ENCODE measurements at places on chromosomes 11 and 22.

DNA sequence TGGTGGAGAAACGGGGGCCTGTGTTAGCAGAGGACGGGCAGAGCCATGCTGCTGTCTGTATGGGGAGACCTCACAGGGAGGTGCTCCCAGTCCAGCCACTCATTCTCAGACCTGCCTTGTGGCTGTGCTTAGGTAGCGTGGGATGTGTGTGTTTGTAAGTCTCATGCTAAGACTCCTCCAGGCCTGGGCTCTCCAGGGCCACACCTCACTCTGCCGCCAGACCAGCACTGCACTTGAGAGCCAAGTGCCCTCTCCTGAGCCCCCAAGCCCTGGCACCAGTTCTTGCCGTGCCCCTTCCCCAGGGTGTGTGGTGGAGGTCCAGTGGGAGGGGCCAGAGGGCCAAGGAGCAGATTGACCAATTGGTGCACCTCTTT, 108.8 kb downstream of the BCR start:
- no peak for DNase-seq

DNA sequence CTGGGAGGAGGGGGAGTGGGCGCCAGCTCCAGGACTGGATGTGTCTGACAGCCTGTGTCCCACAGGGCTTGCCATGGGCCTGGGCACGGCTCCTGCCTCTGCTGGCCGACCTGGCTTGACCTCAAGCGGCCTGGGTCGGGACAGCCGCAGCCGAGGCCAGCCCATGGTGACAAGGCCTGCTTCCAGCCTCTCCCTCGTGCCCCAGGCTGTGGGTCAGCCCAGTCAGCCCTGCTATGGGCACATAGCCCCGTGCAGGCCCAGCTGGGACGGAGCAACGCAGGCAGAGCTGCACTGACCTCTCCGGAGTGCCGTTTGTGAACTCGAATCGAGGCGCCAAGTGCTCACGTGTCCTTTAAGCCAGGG, 17.9 kb downstream of the OSBPL5 start:
- DNase-seq = peak; percentile 63

DNA sequence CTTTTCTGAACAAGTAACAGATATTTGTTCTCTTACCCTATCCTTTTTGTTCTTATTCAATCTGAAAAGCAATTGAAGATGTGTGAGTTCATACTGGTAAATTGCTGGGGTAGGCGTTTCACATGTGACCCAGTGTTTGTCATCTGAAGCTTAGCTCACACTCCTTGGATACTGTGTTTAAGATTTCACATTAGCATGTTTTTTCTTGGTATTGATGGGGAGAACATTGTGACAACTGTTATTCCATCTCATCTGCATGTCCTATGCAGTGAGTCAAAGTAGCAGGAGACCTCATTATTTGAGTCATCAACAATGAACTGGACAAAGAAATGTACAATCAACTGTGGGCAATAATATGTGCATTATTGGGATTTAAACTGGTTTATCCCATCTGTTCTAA, 691.6 kb upstream of the ANO5 start:
- DNase-seq = no peak

DNA sequence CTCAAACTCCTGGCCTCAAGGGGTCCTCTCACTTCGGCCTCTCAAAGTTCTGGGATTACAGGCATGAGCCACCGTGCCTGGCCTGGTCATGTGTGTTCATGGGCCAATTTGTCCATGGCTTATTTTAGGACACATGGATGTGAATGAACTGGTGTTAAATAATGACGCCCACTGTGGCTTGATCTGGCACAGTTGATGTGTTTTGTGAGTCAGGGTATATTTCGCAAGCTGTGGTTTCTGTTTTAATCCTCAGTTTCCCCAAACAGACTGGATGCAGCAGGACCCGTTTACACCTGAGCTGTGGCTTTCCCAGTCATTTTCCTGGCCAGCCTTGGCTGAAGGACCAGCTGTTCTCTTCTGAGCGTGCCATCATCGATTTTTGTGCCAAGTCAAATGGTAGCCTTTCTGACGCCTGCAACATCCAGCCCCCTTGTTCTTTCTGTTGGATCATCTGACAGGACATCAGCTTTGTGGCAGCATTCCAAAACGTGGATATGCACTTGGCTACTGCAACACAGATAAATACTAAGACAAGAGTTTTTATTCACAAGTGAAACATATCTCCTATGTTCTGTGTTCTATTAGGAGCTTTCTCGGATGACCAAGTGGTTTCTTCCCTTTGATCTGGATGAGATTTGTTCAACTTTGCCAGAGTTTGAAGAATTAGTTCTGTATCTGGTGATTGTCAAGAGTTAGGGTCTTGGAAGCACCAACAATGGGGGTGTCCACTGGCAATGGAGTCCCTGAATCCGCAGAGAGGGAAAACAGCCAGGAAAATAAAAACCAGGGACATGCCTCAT, 40.0 kb upstream of the SEPTIN5 start:
- no peak for DNase-seq

GRCh38 chr22:46433318-46433717, 97.8 kb downstream of the TRMU start:
- no peak for DNase-seq

- no peak for DNase-seq
These were observed 173.4 kb downstream of the MIAT start for GRCh38 chr22:26830837-26831236.

GRCh38 chr11:104705490-104706190, 192.6 kb downstream of the CASP12 start:
- DNase-seq = no peak

GRCh38 chr11:121538054-121538453, 85.3 kb upstream of the SORL1-AS1 start:
- no peak for DNase-seq

GRCh38 chr11:34243600-34244464, 114.0 kb downstream of the ABTB2 start:
- DNase-seq = peak; percentile 79

GRCh38 chr11:75380716-75381420, 18.4 kb upstream of the RPS3 start:
- no peak for DNase-seq

DNA sequence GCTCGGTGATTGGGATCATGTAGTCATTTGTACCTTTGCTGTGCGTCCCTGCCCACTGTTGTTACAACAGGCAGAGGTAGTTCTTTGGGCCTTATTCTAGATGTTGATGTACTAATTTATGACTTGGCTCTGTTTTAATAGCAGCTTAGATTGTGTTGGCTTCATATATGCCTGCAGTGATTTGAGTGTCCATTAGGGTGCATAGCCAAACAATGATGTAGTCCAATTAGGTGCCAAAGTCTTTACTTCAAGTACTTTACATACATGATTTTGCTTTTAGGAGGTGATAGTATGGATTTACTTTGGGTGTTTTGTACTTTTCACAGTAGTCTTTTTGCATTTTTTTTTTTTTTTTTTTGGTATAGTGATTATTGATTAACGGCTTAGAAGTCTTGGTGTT, 46.4 kb downstream of the PPP6R3 start:
- peak; percentile 18 for DNase-seq

- DNase-seq = no peak
These were observed 165.4 kb downstream of the FEZ1 start for GRCh38 chr11:125330462-125331325.

DNA sequence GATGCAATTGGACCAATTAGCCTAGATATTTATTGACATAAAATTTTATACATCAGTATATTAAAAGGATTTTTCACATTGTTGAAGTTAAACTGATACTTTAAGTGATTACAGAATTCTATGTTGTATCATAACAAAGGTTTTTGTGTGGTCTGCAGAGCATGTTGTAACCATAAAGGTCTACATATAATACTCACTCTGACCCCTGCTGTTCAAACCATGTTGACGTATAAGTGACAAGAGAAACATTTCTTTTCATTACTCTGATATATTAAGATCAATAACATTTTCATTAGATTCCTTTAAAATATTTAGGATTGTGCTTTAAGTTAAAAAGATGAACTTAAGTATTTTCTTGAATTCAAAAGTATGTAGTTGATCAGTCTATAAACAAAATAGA, 63.9 kb downstream of the GAS2 start:
- peak; percentile 7 for DNase-seq

- DNase-seq = no peak
These were observed 16.3 kb upstream of the SEC14L3 start for GRCh38 chr22:30488121-30488520.

- no peak for DNase-seq
These were observed 6.0 kb downstream of the CFL1 start for GRCh38 chr11:65851811-65852507.

GRCh38 chr22:50600538-50600937, at the start of gene MAPK8IP2:
MAPK8IP2 (plus strand) TSS chr22:50600793; CDS start chr22:50600819, 26 bp downstream.
- no peak for DNase-seq

DNA sequence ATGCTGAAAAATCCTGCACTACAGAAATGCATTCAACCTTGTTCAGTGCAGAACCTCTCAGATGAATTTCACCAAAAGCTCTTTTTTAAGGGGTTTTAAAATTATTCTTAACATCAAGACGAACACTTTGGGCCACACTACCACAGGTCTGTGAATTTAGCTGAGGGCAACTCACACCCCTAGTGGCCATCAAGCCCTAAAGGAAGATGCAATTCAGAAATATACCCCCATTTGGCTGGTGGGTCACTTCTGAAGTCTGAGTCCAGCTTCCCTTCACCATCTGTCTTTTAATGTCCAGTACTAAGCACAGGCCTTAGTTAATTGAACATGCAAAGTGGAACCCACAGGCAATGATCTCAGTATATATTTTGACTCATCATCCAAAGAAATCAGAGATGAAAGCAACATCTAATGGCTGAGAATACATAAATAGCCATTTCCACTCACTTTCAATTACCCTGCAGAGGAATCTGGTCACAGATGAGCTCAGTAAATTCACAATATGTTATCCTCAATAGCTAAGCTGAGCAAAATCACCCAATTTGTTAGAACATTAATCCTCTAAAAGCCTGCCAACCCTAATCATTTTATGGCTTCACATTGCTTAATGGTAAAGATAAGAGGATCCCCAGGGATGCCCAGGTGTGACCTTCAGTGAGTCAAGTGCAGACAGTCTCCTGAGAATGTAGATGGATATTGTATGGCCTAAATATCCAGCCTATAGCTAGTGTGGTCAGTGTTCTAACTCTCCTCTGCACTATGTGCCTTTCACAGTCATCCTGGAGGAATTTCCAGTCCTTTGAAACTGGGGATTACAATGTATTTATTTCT, 50.3 kb downstream of the FAM76B start:
- DNase-seq = no peak

DNA sequence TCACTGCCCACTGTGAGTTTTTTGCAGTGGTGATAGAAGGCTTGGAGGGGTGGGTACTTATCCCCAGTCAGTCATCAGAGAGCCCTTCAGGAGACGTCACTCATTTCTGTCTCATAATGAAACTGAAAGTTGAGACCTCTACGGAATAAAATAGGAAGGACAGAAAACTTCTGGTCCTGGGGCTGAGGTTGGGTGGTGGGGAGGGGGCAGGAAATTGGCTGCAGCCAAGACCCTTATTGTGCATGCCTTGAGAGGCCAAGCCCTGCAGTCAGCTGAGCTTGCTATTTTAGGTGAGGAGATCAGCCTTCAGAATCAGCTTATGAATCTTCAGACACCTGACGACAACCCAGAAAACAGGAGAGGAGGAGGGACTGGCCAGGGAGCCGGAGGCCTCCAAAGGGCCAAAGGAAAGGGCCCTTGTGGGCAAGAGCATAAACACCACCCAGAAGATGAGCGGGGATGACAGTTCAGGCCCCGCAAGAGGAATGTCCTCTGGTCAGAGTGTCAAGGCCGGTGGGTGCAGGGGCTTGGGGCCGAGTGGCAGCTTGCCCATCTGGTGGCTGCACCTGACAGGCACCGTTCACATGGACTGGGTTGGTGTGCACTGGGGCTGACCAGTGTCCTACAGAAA, 17.9 kb upstream of the ADA2 start:
- no peak for DNase-seq

DNA sequence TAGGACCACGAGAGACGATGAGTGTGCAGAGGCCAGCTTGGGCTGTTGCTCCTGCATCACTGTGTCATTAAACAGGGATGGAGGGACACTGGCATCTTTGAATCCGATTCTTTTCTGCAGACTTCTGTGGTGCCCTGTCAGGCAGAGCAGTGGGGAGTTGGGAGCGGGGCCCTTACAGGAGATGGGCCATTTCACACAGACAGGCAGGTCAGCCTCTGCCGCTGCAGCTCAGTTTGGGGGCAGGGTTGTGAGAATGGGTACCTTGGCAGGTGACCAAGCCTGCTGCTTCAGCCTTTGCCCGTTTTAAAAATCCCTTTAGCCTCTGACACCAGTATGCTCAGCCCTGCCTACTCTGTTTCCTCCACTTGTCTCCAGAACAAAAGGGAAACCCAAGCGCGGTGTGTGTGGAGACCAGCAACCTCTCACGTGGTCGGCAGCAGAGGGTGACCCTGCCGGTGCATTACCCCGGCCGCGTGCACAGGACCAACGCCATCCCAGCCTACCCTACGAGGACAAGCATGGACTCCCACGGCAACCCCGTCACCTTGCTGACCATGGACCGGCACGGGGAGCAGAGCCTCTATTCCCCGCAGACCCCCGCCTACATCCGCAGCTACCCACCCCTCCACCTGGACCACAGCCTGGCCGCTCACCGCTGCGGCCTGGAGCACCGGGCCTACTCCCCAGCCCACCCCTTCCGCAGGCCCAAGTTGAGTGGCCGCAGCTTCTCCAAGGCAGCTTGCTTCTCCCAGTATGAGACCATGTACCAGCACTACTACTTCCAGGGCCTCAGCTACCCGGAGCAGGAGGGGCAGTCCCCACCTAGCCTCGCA, 12.6 kb downstream of the C22orf31 start:
- no peak for DNase-seq

DNA sequence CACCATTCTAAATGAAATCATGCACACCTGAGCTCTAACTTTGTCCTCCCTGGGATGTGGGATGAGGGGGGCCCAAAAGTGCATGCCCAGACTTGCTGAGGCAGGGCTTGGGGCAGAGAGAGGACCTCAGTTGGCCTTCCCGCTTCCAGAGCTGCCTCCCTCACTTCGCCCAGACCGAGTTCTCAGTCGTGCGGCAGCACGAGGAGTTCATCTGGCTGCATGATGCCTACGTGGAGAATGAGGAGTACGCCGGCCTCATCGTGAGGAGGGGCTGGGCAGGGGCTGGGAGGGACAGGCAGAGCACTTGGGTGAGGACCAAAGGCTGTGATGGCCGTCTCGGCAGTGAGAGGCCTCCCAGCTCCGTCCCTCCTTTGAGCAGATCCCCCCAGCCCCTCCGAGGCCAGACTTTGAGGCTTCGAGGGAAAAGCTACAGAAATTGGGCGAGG, 8.2 kb downstream of the CFL1 start:
- DNase-seq = no peak

GRCh38 chr11:78248903-78249302, 60.2 kb downstream of the USP35 start:
- DNase-seq = no peak

- no peak for DNase-seq
These were observed 12.2 kb upstream of the LYVE1 start for GRCh38 chr11:10580623-10581022.

- DNase-seq = peak; percentile 79
These were observed 13.2 kb upstream of the SHISAL1 start for GRCh38 chr22:44325718-44326490.

GRCh38 chr11:33802194-33802950, 28.1 kb upstream of the FBXO3 start:
- peak; percentile 93 for DNase-seq

DNA sequence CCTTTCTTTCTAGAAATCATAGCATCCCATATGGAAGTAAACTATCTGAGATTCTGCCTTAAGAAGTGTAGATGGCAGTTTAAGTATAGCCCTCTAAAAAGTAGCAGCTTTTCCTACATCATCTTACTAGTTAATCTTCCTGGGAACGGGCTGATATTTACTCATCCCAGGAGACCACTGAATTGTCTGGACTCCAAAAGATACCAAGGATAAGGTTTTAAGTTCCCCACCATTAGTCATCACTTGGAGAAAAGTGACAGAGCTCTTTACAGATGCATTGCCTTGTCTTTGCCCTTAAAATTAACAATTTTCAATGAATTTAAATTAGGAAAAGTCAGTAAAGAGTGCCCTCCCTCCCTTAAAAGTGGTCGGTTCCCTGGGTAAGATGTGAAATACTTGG, 129.5 kb downstream of the MAML2 start:
- DNase-seq = peak; percentile 86

All from GM23248 (cell line).